GM23248 (cell line): ENCODE measurements at places on chromosomes 6 and 20.
A peak's percentile ranks its signal among the peaks of the same experiment; 100 is the strongest.

GRCh38 chr20:61263084-61263695 is 11.1 kb downstream of the CDH4 start:
- peak; percentile 40 for DNase-seq

GRCh38 chr6:107219851-107220250 is 104.5 kb upstream of the BEND3 start:
- DNase-seq = no peak

DNA sequence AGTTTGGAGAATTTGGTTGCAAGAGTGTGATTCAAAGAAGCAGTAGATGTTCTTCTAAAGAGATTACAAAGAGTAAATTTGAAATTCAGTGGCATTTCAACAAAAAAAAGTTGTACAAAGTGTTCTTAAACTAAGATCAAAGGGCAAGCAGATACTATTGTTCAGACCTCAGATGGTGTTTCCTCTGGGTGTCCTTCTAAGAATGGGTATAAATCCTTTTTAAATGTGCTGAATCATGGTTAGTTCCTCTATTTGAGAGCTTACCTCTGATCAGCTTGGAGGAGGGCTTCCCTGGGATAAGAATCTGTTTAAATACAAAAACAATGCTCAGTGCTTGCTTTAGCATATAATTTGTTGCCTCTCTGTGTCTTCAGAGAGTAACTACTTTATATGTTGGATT is 6.3 kb downstream of the BMP6 start:
- peak; percentile 14 for DNase-seq

- peak; percentile 82 for DNase-seq
Observed at GRCh38 chr20:45867819-45868176, 10.4 kb downstream of the ZSWIM3 start.

DNA sequence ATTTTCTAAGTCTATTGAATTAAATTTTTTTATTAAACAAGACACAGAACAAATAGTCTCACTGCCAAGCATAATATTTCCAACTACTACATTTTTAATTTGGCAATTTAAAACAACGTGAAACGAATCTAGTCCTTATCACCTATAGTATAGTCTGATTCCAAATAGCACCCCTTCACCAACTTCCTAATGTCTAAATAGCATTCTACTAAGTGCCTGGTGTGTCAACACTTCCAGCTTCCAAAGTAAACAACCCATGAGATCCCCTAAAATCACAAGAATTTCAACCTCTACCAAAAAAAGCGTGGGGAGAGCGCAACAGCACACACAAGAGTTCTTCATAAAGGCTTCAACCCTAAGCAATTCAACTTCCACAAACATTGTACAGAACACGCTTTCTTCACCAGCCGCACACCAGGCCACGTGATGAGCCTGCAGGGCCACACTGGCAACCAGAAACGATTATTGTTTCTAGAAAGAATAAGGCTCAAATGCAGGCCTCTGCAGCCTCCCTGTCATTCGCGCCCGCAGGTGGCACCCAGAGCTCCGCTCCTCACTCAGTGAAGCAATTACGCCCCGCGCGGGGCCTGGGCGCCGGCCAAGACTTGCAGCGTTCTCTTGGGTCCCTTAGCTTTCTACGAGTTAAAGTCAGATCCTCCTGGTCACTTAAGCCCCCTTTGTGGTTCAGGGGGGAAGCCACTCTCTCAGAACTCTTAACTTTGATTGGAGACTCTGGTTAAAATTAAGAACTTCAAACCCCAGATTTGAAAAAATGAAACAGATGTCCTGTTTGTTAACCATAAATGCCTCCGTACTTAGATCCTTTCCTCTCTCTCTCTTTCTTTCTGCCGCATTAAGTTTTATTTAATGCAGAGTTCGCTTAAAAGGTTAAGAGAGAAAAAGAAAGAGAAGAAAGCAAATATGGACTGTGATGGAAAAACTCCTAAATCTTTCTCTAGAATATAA is 18.3 kb downstream of the SIM1 start:
- DNase-seq = no peak

DNA sequence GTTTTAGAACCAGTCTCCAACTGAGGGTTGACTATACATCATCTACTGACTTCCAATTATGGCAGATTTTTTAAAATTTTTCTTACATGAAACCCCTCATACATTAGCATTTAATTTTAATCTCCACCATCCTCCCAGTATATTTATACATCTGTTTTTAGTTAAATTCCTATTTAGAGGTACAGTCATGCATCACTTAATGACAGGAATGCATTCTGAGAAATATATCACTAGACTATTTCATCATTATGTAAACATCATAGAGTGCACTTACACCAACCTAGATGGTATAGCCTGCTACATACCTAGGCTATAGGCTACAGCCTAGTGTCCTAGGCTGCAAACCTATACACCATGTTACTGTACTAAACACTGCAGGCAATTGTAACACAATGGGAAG is 316.7 kb upstream of the MARCKS start:
- peak; percentile 29 for DNase-seq
